SJSA1 (cell line): ENCODE measurements at places on chromosomes 3 and 15.
A peak's percentile ranks its signal among the peaks of the same experiment; 100 is the strongest.

GRCh38 chr15:69236505-69236904 is 62.2 kb upstream of the PAQR5 start:
- no peak for DNase-seq

DNA sequence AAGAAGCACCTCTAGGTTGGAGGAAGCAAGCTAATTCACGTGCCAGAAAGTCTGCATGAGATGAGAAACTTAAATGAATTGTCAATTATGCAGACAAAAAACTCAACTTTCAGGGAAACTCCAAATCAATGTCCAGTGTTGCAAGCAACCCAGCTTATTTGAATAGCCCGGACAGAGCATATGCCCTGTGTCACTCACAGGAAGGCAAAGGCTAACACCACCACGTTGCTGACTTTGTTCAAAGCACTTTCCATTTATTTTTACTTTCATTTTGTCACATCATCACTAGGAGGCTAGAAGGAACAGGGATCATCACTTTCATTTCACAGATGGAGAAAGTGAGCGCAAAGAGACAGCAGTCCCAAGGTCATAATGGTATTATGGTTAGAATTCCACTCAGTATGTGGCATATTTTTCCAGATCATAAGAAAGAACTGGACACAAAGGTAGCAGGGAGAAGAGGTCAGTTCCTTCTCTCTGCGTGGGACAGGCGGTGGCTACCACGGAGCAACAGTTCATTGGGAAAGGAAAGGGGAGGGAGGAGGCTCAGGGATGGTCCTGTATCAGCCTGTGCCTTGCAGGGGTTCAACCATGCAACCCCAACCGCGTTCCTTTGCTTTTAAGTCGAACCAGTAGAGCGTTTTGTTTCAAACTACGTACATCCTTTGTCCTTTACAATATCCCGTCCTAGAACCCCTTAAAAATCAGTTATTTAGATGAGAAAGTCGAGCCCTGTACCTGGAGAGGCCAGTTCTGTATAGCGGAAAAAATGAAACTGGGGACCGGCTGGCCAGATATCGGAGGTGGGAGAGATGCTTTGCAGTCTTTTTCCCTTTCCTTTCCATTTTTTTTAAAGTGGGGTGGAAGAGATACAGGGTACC is 1.1 kb downstream of the HEG1 start:
- no peak for DNase-seq

DNA sequence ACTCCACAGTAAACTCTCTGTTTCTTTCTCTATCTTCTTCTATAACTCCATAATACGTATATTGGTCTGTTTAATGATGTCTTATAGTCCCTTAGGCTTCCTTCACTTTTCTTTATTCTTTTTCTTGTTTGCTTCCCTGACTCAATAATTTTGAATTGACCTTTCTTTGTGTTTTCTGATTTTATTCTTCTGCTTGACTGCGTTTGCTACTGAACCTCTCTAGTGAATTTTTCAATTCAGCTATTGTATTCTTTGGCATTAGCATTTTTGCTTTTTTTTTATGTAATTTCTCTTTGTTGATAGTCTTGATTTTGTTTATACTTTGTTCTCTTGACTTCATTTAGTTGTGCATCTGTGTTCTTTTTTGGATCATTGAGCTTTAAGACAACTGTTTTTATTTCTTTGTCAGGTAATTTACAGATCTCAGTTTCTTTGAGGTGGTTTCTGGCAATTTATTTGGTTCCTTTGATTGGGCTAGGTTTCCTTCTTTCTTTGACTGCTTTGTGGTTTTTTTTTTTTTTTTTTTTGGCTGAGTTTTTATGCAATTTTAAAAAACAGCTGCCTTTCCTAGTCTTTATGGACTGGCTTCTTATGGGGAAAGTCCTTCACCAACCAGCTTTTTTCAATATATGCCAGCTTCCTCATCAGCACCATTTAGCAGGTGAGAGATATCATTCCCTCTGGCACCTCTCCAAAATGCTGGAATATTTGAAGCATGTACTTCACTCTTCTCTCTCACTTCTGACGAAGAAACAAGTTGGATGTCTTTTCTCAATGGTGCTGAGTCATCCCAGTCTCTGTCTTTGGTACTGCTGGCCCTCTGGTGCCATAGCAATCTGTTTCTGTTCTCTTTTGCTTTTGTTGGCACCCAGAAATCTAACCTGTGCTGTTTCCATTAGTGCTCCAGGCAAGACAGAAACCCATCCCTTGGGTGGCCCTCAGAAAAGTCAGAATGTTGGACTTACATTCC is 17.6 kb downstream of the RSRC1 start:
- no peak for DNase-seq

DNA sequence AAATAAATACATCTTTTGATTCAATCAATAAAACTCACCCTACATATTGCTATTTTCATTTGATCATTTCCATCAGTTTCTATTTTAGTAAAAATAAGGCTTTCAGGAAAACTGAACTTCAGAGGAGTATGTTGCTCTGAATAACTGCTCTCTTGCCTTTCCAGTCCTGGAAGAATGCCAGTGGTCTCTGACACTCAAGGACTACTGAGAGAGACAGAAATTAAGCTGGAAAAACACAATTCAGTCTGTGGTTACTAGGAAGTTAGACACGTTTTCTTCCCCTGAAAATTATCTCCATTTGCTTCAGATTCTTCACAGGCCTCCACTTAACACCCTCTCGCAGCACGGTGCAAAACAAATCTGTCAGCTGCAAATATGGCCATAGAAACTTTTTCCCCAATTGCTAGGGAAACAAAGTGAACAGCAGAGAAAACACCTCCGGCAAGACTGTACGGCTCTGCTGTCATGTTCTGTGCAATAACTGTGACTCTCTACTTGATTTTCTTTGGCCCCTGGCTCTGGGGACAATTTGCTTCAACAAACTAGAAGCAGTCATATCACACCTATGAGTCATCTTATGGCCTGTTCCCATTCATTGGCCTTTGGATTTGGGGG is 353.0 kb downstream of the MAGI1 start:
- DNase-seq, result no peak

DNA sequence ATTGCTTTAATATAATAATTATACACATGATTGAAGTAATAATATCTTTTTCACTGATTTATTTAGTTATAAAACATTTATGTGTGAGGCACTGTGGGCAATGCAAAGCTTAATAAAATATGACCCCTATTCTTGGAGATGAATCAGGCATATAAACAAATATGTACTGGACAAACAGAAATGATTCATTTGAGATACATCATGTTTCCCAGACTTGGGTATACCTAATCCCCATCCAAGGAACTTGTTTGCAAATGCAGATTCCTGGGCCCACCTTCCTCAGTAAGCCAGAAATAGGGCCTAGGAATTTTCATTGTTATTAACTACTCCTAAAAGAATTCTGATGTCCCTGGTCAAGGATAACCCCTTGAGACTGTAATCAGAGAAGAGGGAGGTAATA is 184.2 kb downstream of the CHL1 start:
- no peak for DNase-seq

GRCh38 chr3:32568953-32569352 is 1.7 kb downstream of the DYNC1LI1 start:
- DNase-seq, result no peak

DNA sequence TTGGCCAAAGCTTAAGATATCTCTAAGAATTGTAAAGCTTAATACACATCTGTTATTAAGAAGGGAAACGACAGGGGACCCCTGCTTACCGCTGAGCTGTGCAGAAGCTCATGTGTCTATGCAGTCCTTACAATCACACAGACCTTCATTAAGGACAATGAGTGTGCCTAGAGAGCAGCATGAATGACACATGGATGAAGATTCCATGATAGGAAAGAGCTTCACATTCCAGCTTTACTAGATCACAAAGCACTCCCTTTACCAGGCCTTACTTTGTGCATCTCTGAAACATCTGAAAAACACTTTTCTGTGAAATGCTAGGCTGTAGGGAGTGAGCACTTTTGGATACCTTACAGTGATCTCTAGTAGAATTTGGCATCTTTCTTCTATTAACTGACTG is 32.0 kb downstream of the RNF168 start:
- DNase-seq, result no peak

DNA sequence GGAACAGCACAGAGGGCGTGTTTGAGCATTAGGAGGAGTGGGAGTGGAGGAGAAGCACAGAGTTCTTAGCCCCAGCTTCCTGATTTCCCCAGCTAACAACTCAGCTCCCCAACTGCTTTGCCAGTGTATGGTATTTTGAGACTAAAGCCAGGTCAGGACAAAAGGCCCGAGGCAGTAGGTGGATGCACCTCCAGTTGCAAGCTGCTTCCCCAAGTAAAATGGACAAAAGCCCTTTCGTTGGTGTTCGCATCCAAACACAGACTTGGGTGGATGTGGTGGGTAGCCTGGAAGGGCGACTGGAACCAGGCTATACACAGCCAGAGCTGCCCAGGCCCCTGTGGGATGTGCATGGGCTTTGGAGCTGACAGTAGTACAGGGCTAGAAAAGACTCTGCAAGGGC is 12.3 kb upstream of the EHD4 start:
- DNase-seq, result no peak

DNA sequence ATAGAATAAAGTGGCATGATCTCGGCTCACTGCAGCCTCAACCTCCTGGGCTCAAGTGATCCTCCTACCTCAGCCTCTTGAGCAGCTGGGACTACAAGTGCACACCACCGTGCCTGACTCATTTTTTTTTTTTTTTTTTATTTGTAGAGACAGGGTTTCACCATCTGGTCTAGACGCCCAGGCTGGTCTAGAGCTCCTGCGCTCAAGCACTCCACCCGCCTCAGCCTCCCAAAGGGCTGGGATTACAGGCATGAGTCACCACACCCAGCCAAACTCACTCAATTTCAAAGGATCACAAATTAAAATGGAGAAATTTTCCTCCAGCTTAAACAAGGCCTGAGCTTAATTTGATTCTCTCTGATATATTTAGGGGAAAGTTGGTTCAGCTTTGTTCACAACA is 27.3 kb upstream of the NMB start:
- DNase-seq, result peak; percentile 48

DNA sequence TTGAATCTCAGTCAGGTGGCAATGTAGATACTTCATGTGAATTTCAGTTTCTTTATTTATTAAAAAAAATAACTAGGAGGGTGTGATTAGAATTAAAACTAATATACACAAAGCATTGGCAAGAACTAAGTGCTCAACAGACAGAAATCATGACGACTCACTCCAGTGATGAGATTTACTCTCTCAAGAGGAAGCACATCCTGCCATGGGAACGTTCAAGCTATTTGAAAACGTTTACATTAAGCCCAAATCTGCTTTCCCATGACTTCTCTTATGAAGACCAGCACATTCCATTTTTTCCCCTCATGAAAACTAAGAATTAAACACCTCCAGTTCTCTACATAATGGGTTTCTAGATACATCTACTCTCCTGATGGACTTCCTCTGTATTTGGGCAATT is 8.5 kb downstream of the WDR53 start:
- no peak for DNase-seq

DNA sequence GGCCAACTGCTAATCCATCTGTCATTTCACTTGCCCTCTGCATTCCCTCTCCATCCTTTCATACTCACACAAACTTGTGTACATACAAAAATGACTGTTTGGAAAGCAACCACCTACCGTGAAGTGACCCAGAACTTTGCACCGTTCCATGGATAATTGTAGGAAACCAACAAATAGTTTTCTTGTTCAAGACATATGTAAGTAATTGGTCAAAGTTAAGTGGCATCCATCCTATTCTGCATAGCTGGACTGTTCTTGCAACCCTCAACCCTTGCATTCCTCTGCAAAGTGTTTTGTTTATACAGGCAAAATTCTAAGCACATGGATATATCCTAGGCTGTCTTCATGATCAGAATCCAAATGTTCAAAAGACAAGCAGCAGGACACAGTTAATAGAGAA is 592.5 kb downstream of the MECOM start:
- DNase-seq, result no peak

DNA sequence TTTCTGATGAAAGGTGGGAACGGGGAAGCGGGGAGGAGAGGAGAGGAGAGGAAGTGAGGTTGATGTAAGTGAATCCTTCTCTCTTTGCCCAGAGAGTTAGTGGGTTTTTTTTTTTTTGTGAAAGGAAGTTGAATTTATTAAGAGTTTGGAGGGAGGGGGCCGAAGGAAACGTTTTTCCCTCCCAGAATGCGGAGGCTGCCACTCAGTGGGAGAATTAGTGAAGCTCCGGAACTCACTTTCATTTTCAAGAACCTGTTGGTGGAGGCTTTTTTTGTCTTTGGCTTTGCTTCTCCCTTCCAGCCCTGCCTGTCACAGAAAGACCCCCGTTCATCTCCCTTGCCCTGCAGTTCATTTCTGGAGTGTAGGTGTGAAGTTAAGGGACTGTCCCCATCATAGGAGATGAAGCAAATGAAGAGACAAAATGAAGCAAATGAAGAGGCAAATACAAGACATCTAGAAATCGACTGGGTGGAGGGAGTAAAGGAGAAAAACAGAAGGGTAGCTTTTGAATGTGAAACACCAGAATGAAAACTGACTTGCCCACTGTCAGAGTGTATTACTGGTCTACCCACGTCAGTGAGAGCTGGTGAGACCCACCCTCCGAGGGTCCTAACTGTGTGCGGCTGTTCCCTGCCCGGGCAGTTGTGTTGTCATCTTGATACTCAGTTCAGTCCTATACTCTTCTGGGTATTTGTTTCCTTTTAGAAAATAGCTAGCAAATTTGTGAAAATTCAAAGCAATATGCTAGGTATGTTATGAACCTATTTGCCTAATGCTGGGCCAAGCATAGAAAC is 91.5 kb downstream of the ITPR1 start:
- peak; percentile 25 for DNase-seq

- DNase-seq, result no peak
Measured at GRCh38 chr3:11089931-11090330, 64.4 kb upstream of the HRH1 start.

GRCh38 chr3:17217588-17217987 is 332.8 kb downstream of the PLCL2 start:
- no peak for DNase-seq

GRCh38 chr3:46369675-46370132 is 1.0 kb upstream of the CCR5 start:
- no peak for DNase-seq

DNA sequence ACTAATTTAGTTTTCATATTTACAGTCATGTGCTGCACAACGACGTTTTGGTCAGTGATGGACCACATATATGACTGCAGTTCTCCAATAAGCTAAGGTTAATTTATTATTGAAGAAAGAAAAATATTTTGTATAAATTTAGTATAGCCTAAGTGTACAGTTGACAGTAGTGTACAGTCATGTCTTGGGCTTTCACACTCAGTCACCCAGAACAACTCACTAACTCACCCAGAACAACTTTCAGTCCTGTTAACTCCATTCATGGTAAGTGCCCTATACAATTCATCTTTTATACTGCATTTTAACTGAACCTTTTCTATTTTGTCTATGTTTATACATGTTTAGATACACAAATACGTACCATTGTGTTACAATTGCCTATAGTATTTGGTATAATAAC is 3.8 kb upstream of the GABRR3 start:
- DNase-seq, result no peak

GRCh38 chr3:148856384-148856783 is 8.7 kb upstream of the CPA3 start:
- DNase-seq, result no peak

GRCh38 chr15:42612367-42612912 is 37.0 kb downstream of the STARD9 start:
- DNase-seq, result no peak

DNA sequence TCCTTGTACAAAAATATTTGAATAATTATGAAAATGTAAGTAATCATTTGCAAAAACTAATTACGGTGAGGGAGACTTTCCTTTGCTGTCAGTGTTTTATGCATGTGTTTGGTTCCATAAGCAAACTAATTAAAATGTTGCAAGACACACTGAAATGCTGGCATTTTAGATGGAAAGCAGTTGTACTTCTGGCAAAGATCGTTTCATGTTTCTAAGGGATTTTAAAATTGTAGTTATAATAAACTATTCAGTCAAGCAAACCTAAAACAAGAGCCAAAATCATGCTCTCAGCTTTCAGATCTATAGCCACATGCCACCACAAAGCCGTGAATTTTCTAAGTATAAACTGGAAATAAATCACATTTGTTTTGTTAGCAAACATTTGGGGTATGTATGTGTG is 240.1 kb upstream of the ZNF385D start:
- DNase-seq, result no peak
